CD14-positive monocyte (primary cell): ENCODE measurements at places on chromosomes 6 and 20.

DNA sequence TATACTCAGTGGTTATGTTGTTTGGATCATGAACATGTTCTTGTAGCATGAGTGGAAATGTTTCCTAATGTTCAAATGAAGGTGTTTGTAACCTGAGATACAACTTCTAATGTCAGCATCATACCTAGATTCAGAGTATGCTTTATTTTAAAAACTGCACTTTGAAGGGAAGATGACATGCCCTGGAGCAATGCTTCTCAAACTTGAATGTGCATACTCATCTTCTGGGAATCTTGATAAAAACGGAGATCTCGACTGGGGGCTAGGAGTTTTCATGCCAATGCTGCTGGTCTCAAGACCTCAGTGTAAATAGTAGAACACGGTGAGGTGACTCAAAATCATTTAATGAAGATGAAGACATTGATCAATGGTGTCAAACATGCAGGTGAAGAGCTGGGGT, 440.0 kb upstream of the NOX3 start:
- no peak for DNase-seq

- DNase-seq = no peak
These were observed 21.3 kb upstream of the BEND6 start for GRCh38 chr6:56933650-56934049.

DNA sequence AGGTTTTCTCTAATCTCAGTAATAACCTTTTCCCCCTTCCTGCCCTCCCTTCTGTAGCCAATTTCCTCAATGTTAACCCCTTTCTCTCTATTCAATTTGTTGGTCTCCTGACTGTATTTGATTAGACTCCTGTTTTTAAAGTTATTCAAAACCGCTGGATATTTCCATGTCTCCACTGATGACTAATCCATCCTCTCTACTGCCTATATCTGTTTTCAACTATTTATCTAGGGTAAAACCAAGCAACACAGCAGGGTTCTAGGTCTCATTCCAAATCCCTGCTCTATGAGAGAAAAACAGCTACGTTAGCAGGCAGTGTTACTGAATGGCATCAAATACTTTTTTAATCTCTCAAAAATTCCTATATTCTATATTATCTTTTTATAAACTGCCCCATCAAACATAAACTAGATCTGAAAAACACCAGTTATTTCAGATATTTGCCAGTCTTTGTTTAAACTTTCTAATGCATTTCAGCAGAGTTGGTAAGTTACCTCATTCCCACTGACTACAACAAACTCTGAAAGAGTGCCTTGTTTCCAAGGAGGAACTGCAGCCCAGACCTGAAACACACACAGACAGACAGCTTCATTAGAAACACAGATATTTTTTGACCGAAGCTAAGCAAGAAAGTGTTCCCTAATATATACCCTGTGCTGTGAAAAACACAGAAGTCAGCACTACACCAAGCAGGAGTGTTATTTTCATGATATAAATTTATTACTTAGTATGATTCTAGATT, 8.2 kb downstream of the RTN4IP1 start:
- DNase-seq = no peak

GRCh38 chr20:22776369-22776768, 192.0 kb upstream of the FOXA2 start:
- DNase-seq = no peak

DNA sequence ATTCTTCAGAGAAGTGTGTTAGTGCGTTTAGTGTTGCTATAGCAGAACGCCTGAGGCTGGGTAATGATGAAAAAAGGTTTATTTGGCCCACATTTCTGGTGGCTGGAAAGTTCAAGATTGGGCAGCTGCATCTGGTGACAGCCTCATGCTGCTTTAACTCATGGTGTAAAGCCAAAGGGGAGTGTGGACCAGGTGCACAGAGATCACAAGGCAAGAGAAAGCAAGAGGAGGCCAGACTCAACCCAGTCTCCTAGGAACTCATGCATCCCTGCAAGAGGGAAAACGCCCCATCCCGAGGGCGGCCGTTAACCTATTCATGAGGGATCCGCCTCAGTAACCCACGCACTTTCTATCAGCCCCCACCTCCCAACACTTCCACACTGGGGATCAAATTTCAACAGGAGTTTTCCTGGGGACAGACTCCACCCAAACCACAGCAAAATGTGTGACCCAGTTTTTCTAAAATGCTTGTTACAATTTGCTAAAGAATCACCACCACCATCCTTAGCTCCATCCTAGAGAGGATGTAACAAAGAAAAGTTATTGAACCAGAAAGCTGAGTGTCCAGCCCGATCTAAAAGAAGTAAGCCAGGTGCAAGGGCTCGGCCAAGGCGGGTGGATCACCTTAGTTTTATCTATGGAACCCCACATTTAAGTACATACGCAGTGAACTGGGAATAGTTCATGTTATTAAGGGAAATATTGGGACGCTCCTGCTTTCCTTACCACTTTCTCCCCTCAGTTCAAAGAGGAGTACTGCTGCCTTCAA, 164.8 kb downstream of the QKI start:
- no peak for DNase-seq

DNA sequence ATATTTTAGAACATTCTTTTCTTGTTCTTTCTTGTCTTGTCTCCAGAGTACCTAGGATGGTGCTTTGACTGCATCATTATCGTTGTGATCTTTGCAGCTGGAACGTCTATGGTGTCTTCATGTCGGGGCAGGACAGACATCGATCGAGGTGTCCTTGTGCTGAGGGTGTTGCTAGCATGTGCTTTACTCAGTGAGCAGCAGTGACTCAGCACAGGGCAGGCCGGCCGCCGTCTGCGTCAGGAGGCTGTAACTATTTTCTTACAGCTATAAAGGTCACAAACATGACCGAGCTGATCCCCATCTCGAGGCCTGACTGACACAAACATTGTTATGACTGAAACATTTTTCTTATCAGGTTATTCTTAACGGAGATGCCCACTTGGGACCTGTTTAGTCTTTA, 14.9 kb upstream of the CTCFL start:
- no peak for DNase-seq

DNA sequence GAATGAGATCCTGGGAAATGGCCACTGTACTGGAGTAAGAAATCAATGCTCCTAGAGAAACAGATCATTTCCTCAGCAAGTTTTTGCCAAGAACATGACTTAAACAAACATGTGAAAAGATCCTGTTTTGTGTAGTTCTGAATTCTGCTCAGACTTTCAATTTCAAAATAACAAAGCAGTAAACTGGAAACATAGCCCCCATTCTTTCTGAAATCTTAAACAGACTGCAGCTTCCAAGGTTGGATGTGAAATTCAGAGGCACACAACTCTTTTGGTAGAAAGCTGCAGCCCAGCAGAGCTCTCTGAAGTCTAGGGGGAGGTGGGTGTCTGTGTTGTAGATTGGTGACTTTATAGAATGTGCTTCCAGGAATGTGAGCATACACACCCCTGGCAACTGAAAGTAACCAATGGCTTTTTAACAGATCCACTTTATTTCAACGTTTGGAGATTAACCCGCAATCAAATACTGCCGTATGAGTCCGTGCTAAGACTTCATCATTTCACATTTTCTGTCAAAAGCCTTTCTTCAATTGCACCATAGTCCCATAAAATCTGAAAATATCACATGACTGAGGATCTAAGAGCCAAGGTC, 86.4 kb downstream of the ATXN1 start:
- no peak for DNase-seq

GRCh38 chr6:164066335-164066734, 651.8 kb downstream of the QKI start:
- DNase-seq = no peak

DNA sequence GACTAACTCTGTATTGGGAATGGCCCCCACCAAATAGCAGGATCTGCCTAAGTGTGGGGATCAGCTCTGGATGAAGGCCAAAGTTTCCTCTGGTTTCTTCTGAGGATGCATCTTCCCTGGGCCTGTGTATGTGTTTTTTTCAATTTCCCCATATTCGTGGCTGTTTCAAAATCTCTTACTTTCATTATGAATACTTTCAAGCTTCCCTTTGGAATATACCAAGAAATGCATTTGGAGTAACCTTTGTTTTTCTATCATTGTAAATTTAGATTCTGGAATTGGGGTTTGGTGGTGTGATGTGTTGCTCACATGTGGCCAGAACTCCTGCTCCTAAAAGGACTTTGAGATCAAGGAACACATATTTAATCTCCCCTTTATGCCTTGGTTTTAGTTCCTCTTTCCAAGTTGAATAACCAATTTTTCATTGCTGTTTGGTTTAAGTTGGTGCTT, 8.4 kb downstream of the ENTPD6 start:
- DNase-seq = peak; percentile 59

DNA sequence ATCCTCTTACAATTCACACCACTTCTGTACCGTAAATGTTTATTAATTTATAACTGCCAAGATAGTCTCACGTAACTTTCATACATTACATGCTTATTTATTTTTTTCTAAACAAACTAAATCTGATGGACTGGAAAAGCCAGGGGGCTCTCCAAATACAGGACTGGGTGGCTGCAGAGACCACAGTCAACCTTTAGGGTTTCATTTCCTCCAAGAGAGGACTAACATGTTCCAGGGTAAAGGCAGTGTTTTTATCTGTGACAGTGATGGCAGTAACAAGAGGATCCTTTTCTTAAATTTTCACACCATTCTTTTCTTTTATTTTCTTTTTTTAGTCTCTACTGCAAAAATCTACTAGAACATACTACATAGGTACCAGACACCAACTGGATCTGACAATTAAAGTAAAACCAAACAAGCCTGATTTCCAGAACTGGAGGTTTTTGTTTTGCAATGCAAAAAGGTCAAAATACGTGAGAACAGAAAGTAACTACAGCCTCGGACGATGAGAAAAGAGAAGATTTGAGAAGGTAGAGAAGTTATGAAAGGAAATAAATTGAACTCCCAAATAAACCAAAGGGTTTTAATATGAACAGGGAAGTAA, 1.2 kb downstream of the LMBRD1 start:
- DNase-seq = peak; percentile 20

DNA sequence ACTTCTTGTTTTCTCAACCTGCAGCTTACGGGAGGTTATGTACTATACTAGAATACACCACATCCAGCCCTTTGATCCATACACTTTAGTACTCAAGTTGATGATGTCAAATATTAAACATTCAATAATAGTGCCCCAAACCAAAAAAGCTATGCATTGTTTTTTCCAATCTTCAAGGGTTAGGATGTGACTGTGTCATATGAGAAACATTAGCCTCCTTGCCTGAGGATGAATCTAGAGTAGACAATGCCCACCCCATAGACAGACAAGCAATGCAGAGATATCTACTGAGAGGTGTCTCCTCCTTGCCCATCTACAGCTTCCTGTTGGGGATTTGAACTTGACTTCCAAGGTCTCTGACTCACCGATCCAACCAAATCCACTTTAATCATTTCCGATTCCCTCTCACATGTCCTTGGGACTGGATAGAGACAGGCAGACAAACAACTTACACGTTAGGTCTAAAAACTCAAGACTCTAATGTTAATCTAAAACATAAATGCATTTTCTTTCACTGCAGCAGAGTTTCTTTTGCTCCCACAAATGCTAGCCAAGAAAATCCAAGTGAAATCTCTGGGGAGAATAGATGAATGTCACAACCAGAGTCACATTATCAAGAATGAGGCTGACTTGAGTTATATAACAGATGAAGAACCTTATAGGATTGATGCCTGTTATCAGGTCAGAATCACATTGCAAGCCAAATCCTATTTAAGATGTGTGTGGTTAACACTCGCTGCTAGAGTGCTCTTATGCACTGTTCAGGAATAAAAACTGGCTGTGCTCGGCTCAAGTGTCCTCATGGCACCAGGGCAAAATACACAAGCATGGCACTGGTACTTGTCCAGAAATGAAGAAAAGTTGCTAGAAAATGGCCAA, 75.5 kb upstream of the TNFAIP3 start:
- no peak for DNase-seq

DNA sequence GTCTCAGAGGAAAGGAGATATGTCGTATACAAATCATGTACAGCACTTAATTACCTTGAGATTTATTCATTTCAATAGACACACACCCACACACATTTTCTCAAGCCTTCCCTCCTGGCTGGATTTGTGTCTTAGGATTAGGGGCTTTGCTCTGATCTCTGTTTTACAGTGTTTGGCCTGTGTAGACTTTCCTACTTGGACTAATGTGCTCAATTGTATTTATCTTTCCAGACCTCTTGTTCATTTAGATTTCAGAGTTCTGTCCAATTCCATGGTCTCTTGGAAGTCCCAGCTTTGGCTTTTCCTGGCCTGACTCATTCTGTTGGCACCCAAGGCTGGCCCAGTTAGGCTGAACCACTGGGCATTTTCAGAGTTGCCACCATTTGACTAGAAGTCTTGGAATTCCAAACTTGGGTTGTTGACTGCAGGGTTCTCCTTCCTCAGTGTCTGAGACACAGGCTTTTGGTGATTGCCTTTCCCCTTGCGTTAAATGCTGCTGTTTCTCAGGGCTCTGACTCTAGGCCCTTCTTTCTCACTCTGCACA, 8.9 kb upstream of the RFPL4B start:
- no peak for DNase-seq

DNA sequence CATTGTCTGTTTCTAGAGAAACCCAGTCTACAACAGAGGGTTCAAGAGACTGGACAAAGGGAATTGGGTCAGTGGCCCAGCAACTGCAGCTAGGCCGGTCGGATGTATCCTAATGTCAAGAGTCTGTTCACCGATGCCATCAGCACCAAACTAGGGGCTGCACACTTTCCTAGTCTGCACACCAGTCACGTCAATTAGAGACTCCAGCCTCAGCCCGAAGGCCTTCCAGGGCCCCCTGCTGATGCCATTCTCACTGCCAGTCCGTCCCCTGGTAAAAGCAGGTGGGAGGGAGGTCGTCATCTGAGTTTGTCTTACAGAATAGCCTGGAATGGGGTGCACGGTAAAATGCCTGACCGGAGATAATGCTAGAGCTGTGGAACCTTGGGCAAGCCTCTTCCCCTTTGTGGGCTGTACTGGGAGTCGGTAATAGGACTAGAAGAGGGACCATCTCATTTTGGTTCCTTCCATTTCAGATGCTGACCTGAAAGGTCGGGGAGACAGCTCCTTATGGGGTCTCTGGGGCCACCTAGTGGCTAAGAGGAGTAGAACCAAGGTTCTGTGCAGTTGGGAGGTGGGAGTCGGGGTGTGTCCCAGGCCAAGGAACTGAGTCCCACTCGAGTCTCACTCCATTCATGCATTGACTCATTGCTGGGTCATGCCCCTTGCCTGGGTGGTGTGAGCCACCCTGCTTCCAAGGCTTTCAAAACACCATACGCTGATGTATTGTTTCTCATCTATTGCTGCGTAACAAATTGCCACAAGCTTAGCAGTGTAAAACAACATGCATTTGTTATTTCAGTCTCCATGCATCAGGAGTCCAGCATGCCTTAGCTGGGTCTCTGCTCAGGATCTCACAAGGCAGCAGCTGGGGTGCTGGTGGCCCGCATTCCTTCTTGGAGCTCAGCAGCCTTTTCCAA, 5.1 kb downstream of the SOX12 start:
- peak; percentile 83 for DNase-seq

DNA sequence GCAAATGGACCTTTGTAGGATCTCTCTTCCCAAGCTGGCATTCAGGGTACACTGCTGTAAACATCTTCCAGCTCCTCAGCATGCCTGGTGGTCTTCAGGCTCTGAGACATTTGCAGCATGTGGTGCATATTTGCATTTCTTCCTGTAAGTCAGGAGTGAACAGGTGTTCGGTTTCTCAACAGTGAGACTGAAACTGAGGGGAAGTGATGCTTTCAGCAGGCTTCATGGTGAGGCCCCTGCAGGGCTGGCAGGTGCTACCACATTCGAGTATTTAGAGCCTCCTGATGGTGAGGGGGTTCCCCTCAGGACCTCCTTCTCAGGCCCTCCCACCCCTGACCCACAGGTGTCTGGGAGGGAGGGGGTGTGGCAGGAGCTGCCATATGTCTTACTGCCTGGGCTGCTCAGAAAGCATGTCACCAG, 15.1 kb downstream of the MYBL2 start:
- no peak for DNase-seq

GRCh38 chr20:2626853-2627541, 25.4 kb upstream of the NOP56 start:
- no peak for DNase-seq
